ENCODE measurements at places on chromosomes 5 and 9. TPM values are rescaled to one million over a fixed set of nuclear protein-coding genes. Genes with fewer than 3 reads are reported as not detected.

OR1J2 gene
- not detected for polyA plus RNA-seq

IL17B gene
- polyA plus RNA-seq: not detected

FUBP3 gene
- 26.6 TPM for polyA plus RNA-seq

IFNA7 gene
- not detected for polyA plus RNA-seq

C5orf46 gene
- not detected for polyA plus RNA-seq

HMGXB3 gene
- 11.6 TPM for polyA plus RNA-seq

OSMR gene
- polyA plus RNA-seq: 2.9 TPM

DNA sequence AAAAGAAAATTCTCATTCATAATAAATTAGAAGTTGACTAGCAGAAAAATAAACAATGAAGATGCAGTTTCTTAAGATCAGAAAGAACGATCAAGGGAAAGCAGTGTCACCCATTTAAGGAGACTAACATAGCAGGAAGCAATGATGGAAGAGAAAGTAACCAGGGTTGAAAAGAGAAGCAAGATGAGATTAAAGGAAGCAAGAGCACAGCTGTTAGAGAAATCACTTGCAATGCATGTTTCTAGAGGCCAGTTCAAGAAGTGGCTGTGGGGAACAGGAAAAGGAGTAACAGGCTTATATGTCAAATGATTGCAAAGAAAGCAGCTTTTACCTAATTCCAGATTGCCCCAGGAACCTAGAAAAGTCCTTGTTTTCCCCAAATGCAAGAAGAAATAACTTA, 46.8 kb upstream of the SLC1A1 start:
- no peaks in the 10 kb centered on the region for H3K27me3 ChIP-seq
- H3K4me3 ChIP-seq: no peak overlapping the region
- no peak overlapping the region for H3K27ac ChIP-seq
- H3K4me1 ChIP-seq: no peaks in the 10 kb centered on the region
- H3K36me3 ChIP-seq: no peaks in the 10 kb centered on the region
- DNase-seq: no peak

DNA sequence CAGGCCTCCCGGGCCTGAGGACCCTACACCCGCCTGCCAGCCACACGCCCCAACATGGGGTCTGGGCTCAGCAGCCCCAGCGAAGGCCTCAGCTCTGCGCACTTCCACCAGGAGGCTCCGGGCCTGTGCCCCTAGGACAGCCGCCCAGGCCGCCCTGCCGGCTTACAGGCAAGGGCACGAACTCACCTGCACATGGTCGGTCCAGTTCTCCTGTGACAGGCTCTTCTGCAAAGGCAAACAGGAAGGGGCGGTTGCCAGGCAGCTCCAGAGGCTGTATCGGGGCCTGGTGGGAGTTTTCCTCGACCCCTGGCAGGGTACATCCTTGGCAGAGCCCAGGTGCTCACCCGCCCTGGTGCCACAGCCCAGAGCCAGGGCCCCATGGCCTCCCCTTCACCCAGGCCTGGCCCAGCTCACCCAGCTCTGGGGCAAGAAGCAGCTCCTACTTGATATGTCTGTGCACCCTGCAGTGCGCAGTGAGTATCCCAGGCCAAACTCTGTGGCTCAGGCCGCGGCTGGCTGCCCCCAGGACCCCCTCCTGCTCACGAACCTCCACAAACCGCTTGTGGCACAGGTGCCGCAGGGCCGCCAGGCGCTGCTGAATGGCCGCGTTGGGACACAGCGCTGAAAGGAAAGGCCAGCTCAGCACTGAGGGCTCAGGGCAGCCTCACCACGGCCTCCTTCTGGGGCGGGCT, 52.2 kb upstream of the NRARP start:
- no peaks in the 10 kb centered on the region for H3K27me3 ChIP-seq
- no peak overlapping the region for H3K4me3 ChIP-seq
- no peaks in the 10 kb centered on the region for H3K36me3 ChIP-seq
- H3K27ac ChIP-seq: no peak overlapping the region

DNA sequence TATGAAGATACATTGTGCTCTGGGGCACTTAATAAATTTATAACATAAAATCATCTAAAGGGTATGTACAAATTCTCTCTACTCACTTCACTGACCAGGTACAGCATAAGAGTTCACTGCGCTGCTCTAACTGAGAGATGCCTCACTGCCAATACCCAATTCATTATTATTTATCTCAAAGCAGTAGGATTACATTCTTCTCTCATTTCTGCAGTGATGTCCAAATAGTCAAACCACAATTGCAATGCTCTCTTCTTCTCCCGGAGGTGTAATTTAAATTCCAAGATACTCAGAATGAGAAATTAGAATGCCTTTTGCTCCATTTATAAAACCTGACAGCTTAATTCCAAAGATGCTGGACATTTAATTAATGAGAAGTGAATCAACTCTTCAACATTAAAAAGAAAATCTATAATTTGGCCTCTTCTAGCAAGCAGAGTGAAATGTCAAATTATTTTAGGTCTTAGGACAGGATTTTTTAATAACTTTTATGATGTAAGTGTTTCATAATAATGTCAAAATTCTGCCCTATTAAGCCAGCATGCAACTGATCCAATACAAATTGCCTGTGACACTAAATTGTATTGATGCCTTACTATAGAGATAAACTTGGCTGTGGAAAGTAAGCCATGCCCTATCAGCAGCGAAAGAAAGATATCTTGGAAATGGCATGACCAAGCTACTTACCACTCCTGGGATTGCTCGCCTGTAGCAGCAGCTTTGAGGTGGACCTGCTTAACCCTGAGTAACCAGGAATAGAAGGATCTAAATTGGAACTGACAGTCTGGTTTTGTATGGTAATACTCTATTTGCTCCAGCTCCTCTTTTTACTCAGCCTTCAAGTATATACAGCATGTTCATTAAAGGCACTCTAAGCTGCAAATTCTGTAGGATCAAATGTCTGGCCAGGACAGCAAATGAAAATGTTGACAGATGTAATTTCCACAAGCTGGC, 374.2 kb upstream of the TYRP1 start:
- H3K27ac ChIP-seq: no peak overlapping the region
- H3K4me3 ChIP-seq: no peak overlapping the region
- H3K27me3 ChIP-seq: no peaks in the 10 kb centered on the region
- H3K36me3 ChIP-seq: no peaks in the 10 kb centered on the region

DNA sequence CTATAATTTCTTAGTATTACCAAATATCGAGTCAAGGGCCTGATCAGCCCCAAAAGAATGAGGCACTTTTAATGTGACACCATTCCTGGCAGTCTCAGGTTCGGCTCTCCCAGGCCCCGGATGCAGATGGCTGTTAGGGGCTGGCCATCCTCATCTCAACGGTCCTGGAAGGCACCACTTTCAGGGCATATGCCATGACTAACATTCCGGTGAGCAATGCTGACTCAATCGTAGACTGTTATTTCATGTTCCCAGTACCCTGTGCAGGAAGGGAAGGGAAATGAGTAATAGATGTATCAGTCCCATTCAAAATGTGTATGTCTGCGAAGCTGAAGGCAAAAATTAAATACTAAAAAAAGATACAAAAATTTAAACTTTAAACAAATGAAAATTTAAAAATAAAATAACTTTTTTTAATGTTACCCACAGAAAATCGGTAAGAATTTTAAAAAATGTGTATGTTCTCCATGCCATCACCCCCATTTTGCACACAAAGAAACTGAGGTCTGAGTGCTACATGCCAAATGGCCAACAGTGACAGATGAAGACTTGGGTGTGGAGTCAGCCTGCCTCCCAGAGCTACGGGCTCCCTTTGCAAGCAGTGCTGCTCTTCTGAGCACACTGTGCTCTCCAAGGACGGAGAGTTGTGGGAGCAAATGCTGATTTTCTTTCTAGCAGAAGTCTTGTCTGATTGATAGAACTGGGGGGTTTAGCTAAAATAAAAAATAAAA, 79.0 kb downstream of the GLDC start:
- H3K27ac ChIP-seq: no peak overlapping the region
- no peak for DNase-seq
- no peaks in the 10 kb centered on the region for H3K4me1 ChIP-seq
- no peaks in the 10 kb centered on the region for H3K36me3 ChIP-seq

- DNase-seq: no peak
- no peaks in the 10 kb centered on the region for H3K36me3 ChIP-seq
- H3K4me1 ChIP-seq: peaks cover 11% of the 10 kb centered on the region
- H3K4me3 ChIP-seq: no peak overlapping the region
Measured at GRCh38 chr9:113219186-113219936, 1.7 kb downstream of the FKBP15 start.

- peaks cover 16% of the 10 kb centered on the region for H3K36me3 ChIP-seq
- H3K4me3 ChIP-seq: no peak overlapping the region
- no peaks in the 10 kb centered on the region for H3K4me1 ChIP-seq
- no peak overlapping the region for H3K27ac ChIP-seq
- no peaks in the 10 kb centered on the region for H3K27me3 ChIP-seq
- DNase-seq: no peak
Measured at GRCh38 chr9:5112646-5113045, 72.8 kb downstream of the INSL6 start.

DNA sequence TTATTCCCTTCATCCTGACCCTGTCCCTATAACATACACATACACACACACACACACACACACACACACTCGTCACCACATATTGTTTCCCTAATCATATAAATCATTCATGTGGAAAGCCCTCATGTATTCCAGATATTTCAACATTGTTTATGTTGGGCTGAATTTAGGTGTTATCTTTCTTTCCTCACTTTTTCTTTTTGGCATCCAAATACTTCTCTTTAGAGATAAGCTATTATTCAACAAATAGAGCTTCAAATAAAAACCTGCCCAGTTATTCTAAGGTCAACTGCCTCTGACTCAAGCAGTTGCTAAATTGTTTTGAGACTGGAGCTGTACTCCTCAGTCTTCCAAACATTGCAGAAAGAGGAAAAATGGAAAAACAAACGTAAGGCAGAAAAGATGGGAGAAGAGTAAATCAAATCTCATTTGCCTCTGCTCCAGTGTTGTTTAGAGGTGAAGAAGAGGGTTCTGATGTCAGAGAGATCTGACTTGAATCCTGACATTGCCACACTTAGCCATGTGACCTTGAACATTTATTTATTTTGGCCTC, 215.7 kb downstream of the GAS1 start:
- H3K4me3 ChIP-seq: no peak overlapping the region
- no peaks in the 10 kb centered on the region for H3K27me3 ChIP-seq
- peaks cover 2% of the 10 kb centered on the region for H3K4me1 ChIP-seq
- no peak for DNase-seq
- H3K36me3 ChIP-seq: no peaks in the 10 kb centered on the region

DNA sequence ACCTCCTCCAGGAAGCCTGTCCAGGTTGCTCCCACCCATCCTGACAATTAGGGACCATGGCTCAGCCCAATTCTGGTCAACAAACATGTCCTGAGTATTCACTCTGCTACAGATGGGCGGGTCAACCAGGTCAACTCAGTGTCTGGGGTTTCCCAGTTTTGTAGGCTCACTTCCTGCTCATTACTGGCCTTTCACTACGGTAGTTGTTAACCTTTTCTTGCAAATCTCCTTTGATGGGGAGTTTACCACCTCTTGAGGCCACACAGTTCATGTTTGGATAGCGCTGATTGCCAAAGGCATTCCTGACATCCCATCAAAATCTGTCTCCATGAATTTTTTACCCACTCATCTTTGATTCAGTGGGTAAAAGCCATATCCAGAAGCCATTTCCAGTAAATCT, 13.8 kb downstream of the TMEM8B start:
- H3K4me3 ChIP-seq: no peak overlapping the region
- DNase-seq: no peak
- H3K27ac ChIP-seq: no peak overlapping the region
- H3K27me3 ChIP-seq: no peaks in the 10 kb centered on the region
- H3K4me1 ChIP-seq: no peaks in the 10 kb centered on the region

DNA sequence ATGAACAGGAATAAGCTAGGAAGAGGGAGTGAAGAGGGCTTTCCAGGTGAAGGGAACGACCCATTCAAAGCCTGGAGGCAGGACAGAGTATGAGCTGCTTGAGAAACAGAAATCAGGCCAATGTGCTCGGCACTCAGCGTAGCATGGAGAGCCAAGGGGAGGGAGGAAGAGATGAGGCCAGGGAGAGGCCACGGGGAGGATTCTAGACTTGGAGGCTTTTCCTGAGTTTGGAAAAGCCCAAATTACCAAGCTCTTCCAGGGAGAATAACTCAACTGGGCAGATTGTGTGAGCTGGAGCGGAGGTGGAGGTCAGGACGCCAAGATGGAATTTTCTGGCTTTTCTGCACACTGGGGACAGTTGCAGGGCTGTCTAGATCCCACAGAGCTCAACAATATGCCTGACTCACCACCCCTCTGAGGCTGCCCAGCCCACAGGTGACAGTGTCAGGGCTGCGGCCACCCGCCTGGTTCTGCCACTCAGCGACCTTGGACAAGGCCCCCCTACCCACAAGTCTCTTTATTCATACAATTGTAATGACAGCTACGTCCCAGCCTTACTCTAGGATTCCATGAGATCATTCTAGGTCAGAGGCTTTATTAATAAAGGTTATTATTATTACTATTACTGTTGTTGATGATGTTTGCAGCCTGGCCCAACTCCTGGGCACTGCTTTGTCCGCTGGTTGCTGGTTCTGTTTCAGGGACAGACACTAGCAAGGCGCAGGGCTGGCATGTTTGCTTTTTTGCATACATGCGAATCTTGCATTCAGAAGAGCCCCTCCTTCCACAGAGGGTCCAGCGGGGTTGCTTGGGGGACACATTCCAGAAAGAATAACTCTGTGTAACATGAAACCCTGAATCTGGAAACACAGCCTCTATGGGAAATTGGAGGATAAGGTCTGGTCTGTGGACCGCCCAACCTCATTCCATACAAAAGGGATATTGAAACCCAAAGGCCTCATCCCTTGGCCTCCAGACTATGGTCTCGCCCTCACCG, 9.4 kb upstream of the LMX1B start:
- no peak for DNase-seq
- H3K27me3 ChIP-seq: peaks cover 3% of the 10 kb centered on the region
- H3K27ac ChIP-seq: no peak overlapping the region
- no peaks in the 10 kb centered on the region for H3K4me1 ChIP-seq
- no peaks in the 10 kb centered on the region for H3K36me3 ChIP-seq
- H3K4me3 ChIP-seq: no peak overlapping the region

DNA sequence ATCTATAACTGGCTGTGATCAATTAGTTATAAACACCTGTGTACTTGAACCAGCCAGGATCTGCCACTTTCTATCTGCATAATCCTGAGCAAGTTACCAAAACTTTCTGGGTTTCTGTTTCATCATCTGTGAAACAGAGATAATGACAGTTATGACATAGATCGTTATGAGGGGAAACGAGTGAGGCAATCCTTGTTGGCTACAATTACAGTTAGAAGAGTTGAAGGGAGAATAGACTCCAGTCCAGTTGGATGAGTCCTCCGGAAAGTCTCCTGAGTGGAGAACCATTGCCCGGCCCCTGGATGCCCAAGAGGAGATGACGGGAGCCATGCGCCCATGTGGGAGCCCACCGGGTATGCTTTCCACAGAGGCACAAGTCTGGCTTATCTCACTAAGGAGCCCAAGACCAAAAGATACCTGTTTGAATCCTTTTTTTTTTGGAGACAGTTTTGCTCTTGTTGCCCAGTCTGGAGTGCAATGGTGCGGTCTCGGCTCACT, 4.5 kb downstream of the PDE6A start:
- no peak overlapping the region for H3K4me3 ChIP-seq
- H3K27me3 ChIP-seq: no peaks in the 10 kb centered on the region
- no peaks in the 10 kb centered on the region for H3K36me3 ChIP-seq
- H3K27ac ChIP-seq: peak overlapping the region; percentile 86
- no peaks in the 10 kb centered on the region for H3K4me1 ChIP-seq

Measured in small intestine (tissue), 16 donors.